K562 (cell line): ENCODE measurements at places on chromosomes 6 and 20. TPM values are rescaled to one million over a fixed set of nuclear protein-coding genes. Genes with fewer than 3 reads are reported as not detected.

DNA sequence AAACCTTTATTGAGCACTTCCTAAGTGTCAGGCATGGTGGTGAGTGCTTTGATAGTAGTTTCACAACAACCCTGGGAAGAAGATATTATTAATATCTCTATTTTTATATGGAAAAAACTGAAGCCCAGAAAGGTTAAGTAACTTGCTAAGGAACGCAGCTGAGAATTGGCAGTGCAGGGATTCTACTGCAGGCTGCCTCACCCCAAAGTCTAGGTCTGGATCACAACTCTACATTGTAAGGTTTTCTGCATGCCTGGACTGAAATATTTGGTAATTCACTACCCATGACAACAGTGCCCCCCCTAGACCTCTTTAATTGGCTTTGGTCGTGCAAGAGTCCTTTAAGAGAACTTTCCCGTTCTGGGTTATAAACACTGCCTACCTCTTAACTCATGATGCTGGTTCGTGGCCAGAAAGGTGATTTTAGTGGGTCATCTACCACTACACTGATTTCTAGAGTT, 67.1 kb upstream of the KCNQ5 start:
- no peak for DNase-seq
- H3K27me3 ChIP-seq: no peaks in the 10 kb centered on the region
- peak overlapping the region; percentile 38; the same call in 2 of the 3 replicates for H3K27ac ChIP-seq
- H3K4me3 ChIP-seq: no peak overlapping the region
- no peaks in the 10 kb centered on the region; the same call in 2 of the 3 replicates for H3K36me3 ChIP-seq
- H3K4me1 ChIP-seq: peaks cover 40% of the 10 kb centered on the region

- H3K27me3 ChIP-seq: peaks cover 18% of the 10 kb centered on the region; the same call in 1 of the 2 replicates
- no peaks in the 10 kb centered on the region for H3K4me1 ChIP-seq
- H3K36me3 ChIP-seq: no peaks in the 10 kb centered on the region
- no peak overlapping the region for H3K4me3 ChIP-seq
These were observed 81.7 kb downstream of the PERP start for GRCh38 chr6:138025528-138025978.

DNA sequence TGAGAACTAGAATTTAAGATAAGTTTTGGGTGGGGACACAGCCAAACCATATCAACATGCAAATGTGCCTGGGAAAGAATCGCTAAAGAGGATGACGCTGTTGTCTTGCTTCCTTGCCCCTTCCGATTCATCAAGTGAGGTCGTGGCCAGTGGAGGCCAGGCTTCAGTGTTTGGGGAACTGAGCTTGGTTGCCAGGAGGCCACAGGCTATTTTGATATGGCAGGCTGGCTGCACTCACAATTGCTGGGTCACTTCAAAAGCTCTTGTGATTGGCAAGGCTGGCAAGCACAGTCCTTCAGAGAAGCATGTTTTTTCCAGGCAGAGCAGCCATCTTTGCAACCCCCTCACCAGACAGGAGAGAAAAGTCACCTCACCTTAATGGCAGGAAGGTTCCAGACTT, 45.8 kb downstream of the SAMD5 start:
- no peaks in the 10 kb centered on the region for H3K36me3 ChIP-seq
- DNase-seq: no peak
- H3K27ac ChIP-seq: no peak overlapping the region
- H3K27me3 ChIP-seq: peaks cover 18% of the 10 kb centered on the region
- H3K4me3 ChIP-seq: no peak overlapping the region

The SMPD2 gene
- polyA plus RNA-seq: 19.3 and 21.8 TPM in 2 replicates

DNA sequence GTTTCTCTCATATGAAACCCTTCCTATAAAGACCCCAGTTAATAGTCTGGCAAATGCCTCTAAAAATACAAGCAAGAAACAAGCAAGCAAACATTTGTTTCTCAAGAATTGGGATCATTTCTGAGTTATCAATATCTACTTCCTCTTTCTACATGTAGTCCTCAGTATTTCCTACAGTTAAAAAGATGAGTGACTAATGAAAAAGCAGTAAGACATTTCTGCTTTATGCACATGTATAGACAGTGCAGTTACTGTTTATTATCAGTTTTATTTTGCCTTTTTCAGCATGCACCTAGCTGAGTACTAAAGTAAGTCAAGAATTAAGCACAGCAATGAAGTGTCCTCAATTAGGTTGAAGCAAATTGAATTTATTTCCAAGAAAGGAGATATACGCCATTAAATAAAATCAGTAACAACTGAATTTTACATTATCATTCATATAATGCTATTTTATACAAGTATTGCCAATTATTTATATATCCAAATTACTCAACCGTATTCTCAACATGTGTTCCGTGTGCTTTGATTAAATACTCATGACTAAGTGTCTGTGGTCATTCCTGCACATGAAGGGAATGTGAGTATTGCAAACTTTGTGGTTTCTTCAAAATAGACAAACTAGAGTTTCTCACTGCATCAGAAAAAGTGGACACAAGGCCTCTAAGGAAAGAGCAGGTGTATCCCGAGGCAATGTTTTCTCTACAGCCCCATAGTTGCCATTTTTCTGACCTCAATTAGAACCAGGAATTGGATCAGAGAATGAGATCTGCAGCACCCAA, 159.3 kb upstream of the MARCKS start:
- no peak for DNase-seq
- H3K4me3 ChIP-seq: no peak overlapping the region
- no peaks in the 10 kb centered on the region for H3K4me1 ChIP-seq
- H3K27me3 ChIP-seq: no peaks in the 10 kb centered on the region

- H3K4me3 ChIP-seq: no peak overlapping the region
- no peaks in the 10 kb centered on the region for H3K27me3 ChIP-seq
- H3K36me3 ChIP-seq: no peaks in the 10 kb centered on the region
These were observed 459.6 kb downstream of the UTRN start for GRCh38 chr6:144744720-144745119.

GRCh38 chr6:55678330-55679224, 99.6 kb upstream of the HMGCLL1 start:
- no peaks in the 10 kb centered on the region for H3K27me3 ChIP-seq
- DNase-seq: no peak
- no peaks in the 10 kb centered on the region for H3K4me1 ChIP-seq
- H3K4me3 ChIP-seq: no peak overlapping the region
- no peaks in the 10 kb centered on the region for H3K36me3 ChIP-seq

- H3K4me3 ChIP-seq: no peak overlapping the region
- H3K27me3 ChIP-seq: peaks cover 33% of the 10 kb centered on the region
- no peak for DNase-seq
- no peaks in the 10 kb centered on the region for H3K4me1 ChIP-seq
- H3K36me3 ChIP-seq: no peaks in the 10 kb centered on the region
These were observed 188.7 kb downstream of the FOXC1 start for GRCh38 chr6:1798303-1798964.

DNA sequence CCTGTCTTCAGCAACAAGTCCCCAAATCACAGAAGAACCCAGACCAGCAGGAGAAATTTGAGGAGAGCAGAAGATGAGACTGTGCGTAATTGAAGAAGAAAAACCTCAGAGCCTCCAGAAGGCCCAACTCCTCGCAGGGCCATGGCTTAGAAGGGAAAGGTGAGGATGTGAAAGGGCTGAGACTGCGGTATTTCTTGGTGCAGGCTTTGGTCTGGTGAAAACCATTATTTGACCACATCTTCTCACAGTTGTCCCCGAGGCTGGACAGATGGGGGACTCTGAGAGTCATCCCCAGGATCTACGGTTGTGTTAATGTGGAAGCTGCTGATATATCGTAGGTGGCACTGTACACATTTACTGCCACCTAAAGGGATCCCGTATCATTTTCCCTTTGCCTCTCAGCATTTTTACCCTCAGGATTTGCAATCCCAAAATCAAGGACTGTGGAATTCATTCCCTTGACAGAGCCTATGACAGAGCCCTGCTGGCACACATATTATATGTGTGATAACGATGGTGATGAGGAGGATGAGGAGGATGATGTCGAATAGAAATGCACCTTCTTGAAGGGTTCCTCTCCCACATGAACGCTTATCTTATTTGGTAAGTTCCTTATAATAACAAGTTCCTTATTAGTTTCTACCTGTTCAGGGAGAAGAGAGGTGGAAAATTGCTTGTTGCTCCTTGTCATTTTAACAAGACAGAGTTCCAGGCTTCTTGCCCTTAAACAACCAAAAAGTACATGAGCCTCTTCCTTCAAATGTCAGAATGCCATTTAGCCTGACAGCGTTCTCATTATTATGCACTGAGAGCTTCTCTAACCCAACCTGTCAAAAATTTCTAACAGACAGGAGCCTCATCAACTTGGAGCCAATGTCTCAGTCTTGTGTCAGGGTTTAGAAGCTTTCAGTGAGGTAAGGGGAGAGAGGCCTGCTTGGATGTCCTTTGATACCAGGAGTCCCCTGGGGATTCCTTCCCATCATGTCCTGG, 135.8 kb downstream of the PXDC1 start:
- no peaks in the 10 kb centered on the region for H3K36me3 ChIP-seq
- no peak for DNase-seq
- no peak overlapping the region for H3K4me3 ChIP-seq

- H3K4me1 ChIP-seq: no peaks in the 10 kb centered on the region
- no peaks in the 10 kb centered on the region for H3K27me3 ChIP-seq
- no peak overlapping the region for H3K4me3 ChIP-seq
- H3K36me3 ChIP-seq: no peaks in the 10 kb centered on the region
These were observed 248.2 kb downstream of the KHDC1L start for GRCh38 chr6:72977114-72977513.

The LTB gene
- polyA plus RNA-seq: 0.07 and 0.27 TPM in 2 replicates
